ENCODE measurements at places on chromosomes 2 and 18.

DNA sequence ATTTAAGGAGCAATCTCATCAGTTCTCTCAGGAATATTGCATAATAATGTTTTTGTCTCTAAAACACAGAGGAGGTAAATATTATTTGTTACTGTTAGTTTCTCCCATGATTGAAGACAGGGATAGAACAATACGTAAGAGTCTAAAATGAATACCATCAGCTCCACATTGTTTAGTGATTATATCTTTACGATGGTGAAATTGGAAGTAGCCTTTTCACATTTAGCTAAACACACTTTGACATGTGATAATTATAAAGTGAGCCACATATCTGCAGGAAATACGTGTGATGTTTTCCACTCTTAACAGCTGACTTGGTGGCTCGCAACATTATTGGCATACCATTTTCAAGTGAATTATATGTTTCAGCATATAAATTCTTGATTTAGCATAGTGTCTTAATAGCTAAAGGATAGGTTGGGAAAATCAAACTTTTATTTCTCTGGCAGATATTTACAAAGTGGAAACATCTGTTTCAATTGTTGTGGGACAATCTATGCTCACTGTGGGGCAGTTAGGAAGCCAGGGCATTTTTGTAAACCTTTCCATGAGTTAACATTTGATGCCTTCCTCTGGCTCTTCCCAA is 208.1 kb upstream of the RASGRP3 start:
- no peak for DNase-seq

DNA sequence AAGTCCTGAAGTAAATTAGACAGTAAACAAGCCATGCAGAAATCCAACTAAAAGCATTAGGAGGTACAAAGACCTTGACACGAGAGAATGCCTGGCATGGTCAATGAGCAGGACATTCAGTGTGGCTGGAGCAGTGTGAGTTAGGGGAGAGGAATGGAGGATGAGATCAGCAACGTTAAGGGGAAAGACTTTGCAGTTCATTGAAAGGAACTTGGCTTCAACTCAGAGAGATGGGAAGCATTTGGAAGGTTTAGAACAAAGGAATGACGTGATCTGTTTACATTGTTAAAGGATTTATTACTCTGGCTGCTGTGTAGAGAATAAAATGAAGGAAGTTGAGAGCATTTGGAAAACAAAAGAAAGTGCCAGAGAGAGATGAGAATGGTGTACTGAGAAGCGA is 621.3 kb downstream of the XIRP2 start:
- peak; percentile 5 for DNase-seq

DNA sequence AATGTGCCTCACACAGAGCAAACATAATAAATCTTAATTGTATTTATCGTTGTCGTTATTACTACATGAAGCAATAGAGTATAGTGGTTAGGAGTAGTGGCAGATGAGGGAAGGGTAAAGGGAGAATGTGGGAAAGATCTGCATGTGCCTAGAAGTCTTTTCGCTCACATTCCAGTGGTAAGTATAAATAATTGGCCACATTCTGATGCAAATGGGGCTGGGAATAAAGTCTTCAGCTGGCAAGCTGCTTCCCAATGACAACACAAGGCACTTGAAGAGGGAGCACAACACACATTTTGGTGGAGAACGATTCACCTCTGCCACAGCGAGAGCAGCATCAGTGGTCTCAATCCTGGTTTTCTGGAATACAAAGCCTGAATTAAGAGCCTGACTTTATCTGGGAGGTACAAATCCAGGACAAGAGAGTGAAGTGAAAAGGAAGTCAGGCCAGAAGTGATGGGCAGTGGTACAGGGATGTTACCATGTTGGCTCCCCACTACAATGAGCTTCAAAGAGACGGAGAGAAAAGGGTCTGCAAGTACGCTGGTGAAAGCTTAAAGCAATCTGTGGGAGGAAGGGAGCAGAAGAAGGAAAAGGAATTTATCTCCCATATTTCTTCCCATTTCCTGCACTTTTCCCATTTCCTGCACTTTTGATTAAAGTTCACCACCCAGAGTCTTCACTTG is 112.3 kb downstream of the ARHGAP15 start:
- no peak for DNase-seq

- no peak for DNase-seq
Observed at GRCh38 chr2:163324677-163325076, 411.1 kb downstream of the FIGN start.

DNA sequence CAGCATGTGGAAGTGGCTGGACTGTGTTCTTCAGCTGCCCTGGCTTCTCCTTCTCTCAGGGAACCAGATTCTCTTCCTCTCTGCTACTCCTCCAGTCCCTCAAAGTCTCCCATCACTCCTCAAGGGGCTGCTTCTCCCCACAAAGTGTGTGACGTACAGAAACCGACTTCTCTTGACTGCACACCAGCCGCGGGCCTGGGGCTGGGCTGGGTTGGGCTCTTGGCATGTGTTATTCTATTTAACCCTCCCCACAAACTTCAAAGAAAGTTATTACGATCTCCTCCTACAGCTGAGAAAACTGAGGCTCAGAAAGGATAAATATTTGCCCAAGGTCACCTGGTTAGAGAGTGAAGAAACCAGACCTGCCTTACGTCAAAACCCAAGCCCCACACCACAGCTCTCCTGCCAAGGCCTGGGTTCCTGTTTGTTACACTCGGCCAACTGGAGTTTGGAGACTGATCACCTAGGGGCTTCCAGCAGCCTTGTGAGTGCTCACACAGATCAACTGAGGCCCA is 269.0 kb downstream of the TFCP2L1 start:
- DNase-seq, result no peak

GRCh38 chr2:234483568-234484251 is 13.2 kb downstream of the ARL4C start:
- peak; percentile 11 for DNase-seq

DNA sequence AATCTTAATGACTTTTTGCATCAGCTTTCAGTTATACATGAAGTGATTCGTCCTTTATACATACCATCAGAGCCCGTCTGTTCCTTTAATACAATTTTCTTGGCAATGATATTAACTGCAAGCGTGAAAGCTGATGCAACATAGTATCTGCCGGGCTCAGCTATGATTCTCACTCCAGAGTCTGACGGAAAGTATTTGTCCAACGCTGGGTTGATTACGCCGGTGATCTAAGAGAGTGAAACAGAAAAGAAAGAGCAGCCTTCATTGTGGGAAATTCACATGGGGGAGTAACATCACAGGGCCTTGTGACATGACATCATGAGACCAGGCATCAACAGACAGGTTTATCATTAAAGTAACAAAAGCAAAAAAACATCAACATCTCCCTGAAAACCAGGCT is 6.2 kb downstream of the ODC1 start:
- no peak for DNase-seq

GRCh38 chr2:30717081-30717650 is 90.1 kb downstream of the CAPN13 start:
- DNase-seq, result no peak

GRCh38 chr18:23038712-23039111 is 96.6 kb upstream of the CABLES1 start:
- no peak for DNase-seq

DNA sequence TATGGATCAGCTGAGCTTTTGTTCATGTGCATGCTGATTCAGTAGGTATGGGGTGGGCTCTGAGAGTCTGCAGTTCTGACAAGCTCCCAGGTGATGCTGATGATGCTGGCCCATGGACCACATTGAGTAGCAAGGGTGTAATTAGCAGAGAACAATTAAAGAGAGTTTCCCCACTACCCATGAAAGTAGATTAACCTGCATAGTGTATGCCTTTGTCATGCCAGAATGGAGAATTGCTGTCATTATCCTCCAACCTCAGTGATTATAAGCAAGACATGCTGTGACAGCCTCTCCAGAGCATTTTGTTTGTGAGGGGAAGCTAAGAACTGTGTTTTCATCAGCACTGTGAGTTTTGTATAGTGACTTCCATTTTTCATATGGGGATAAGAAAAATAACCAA is 59.5 kb upstream of the LYPD1 start:
- DNase-seq, result no peak

DNA sequence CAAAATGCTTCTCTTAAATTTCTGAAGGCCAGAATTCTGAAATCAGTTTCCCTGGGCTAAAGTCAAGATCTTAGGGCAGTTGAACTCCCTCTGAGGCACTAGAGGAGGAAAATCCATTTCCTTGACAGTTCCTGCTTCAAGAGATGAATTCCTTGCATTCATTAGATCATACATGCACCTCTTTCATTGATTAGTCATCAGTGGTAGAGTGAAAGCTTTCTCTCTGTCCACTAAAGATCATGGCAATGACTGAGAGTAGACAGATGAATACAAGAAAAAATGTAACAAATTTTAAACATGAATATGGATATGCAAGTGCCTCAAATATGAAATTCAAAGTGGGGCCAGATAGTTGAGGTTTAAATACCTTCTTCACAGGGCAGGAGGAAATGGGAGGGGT is 693.4 kb upstream of the TMEFF2 start:
- no peak for DNase-seq

DNA sequence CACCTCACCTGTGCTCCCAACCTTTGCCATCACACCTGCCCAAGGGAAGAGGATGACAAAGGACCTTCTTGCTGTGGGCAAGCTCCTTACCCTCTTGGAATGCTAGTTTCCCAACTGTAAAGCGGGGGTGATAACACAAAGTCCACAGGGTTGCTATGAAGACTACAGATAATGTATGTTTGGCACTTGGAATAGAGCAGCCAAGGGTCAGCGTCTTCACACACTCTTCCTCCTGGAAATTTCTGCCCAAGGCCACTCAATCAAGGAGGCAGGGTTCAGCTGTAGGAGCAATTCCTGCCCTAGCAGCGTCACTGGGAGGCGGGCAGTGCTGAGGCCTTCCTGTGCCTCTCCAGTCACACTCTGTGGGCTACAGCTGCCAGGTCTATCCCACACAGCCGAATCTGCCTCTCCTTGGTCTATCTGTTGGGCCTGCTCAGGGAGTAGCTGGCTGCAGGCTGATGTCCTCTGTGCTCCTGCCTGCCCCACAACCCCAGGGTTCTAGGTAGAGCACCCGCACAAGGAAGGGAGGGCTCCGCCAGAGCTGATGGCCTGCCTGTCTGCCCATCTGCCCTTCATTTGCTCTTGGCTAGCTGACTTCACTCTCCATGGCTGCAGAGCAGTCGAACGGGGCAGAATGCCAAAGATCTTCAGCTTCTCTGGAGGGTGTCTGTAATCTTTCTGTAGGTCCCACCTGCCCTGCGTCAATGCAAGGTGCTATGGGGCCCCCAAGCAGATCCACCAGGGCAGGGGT is 91.9 kb downstream of the MRO start:
- DNase-seq, result no peak

DNA sequence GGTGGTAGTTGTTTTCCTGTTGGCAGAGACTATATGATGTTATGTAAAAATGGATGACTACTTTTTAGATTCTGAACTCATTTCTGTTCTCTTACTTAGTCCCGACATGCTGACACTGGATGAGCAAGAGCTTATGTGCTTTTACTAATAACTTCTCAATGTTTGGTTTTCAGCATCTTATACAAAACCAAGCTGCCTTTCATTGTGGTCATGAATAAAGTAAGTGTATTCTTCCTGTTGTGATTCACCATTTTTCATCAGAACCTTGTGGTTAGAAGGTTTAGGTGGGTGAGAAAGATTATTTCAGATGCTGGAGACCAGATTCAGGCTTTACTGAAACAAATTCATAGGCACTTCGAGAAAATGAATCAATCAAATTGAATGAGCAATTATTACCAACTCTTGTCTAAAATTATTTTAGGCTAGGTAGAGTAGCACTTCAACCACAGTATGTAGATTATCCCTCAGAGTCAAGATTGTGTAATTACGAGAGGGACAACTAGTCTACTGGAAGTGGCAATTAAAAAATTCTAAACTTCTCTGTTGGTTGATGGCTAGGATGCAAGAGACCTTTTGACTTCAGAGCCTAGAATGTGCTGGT is 9.3 kb downstream of the GPN1 start:
- DNase-seq, result no peak

GRCh38 chr2:175976391-175977157 is 25.5 kb downstream of the LNPK start:
- no peak for DNase-seq

DNA sequence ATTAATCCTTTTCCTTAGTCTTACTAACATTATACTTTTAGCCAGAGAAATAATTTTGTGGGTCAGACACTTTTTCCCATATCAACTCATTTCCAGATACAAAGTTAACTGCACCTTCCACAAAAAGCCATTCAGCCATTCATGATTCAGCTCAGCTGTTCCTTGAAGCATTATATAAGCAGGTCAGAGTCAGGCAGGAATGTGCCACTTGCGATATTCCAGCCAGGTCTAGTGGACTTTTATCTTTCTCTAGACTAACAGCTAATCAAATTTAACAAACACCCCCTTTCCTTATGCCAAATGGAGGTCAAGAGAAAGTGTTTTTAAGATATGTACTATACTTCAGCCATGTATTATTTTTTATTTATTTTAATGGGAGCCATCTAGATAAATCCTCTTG is 75.6 kb upstream of the EPB41L3 start:
- no peak for DNase-seq

DNA sequence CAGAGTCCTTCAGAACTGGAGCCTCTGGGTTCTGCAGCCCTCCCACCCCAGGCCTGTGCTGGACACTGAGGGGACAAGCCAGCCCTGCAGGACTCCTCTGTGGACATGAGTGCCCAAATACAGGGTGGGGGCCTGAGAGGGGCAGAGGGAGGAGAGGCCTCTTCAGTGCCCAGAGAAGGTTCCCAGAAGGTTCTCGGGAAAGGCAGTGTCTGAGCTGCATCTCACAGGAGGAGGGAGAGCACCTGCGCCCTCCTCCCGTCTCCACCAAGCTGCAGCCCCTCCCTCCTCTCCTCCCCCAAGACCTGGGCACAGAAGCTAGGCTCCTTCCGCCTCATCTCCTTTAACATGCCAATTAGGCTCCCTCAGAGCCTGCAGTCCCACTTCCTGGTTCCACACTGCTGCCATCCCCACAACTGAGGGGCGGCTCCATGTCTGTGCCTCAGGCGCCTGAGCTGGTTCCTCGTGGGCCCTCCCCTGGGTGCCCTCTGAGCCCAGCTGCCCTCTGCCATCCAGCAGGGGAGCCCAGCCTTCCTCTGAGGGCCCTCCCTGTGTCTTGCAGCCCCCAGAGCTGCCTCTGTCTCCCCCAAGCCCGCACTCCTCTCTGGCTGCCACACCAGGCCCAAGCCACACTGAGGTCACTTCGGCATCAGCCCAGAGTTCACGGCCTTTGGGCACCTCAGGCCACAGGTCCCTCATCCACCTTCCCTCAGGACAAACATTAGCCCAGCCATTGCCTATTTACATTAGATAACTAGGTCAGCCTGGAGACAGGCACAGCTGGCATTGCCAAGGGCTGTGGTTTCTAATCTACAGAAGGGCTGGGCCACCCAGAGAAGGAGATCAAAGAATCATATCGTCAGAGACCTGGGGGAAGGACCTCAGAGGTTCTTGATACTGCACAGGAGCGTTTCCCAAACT is 28.9 kb downstream of the KCNK3 start:
- DNase-seq, result no peak

- no peak for DNase-seq
Observed at GRCh38 chr2:239544143-239544917, 143.5 kb upstream of the HDAC4 start.

DNA sequence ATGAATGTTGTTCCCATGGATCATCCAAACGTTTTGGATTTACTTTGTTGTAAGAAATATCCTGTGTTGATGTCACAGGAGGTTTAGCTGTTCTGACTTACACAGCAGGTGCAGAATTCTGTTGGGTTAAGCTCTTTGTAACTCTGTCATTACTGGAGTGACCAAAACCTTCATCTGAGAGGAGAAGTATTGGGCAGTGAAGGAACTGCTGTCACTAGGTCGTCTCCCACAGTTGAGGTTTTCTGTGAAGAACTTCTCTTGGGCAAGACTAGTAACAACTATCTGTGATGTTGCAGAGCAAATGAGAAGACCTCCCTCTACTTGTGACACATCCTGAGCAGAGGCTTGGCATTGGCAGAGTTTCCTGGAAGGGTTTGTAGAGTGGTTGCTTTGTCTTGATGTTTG is 2.9 kb downstream of the SPTBN1 start:
- DNase-seq, result no peak

GRCh38 chr18:34128436-34128835 is 96.3 kb downstream of the NOL4 start:
- no peak for DNase-seq

All from endothelial cell (in vitro differentiated cells).